ENCODE measurements at places on chromosomes 3 and 15.

- DNase-seq, result no peak
Observed at GRCh38 chr3:81303321-81303720, 458.1 kb downstream of the GBE1 start.

DNA sequence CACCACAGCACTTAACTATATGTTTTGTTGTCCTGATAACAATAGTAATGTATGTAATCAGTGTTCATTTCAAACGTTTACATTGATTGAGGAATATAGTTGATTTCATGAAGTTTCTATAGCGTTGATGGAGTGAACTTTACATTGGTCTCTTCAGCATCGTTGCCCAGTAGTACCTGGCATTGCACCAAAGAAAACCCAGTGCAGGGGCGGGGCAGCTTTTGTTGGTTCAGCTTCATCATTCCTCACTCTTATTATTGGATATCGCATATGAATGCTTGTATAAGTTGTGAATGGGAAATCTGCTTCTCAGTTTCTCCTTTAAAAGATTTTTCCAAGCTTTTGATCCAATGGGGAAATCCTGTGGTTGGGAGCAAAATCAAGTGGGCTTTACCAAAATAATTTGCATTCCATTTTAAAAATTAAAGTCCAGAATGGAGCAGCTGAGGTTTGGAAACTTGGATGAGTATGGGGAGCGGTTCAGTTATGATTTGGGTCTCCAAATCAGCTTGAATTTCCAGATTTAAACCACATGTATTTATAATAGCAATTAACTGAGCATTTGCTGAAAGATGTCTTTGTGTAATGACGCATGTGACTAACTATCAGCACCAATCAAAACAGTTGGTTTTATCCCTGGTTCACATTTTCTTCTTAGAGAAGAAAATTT lies 213.7 kb downstream of the ALCAM start:
- DNase-seq, result no peak

GRCh38 chr3:174786825-174787224 lies 72.3 kb upstream of the NAALADL2 start:
- no peak for DNase-seq

DNA sequence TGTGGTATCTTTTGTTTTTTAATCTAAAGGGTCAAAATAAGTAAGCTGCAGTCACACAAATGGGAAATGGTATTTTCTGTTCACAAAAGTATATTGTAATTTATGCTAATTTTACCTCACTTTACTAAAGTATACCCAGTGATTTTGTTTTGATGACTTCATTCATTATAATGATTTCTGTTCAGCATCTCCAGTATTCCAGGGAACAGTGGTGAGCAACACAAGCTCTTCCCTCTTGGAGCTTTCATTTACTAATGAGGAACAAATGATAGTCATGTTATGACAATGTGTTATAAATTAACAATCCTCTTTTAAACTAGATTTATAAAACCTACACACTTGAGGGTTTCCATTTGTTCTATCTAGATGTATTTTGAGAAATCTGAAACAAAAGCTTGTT lies 20.5 kb upstream of the EIF3J start:
- no peak for DNase-seq

- DNase-seq, result no peak
Observed at GRCh38 chr3:52130966-52131622, 23.1 kb downstream of the POC1A start.

DNA sequence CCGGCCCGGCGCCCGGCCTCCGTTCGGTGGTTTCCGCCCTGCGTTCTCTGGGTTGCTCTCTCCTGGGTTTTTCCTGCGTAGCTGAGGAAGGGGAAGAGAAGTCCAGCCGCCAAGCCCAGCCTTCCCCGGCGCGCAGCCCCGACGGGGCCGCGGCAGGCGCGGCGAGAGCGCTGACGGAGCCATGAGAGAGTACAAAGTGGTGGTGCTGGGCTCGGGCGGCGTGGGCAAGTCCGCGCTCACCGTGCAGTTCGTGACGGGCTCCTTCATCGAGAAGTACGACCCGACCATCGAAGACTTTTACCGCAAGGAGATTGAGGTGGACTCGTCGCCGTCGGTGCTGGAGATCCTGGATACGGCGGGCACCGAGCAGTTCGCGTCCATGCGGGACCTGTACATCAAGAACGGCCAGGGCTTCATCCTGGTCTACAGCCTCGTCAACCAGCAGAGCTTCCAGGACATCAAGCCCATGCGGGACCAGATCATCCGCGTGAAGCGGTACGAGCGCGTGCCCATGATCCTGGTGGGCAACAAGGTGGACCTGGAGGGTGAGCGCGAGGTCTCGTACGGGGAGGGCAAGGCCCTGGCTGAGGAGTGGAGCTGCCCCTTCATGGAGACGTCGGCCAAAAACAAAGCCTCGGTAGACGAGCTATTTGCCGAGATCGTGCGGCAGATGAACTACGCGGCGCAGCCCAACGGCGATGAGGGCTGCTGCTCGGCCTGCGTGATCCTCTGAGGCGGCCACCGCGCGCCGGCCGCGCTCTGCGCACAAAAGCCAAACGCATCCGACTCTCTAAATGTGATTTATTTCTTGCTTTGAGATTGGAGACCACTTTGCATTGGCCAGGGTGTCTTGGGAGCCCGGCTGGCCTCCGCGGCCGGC lies 727 bp downstream of the RAP2B start:
- DNase-seq, result peak; percentile 48

GRCh38 chr3:140943781-140944552 lies 2.3 kb downstream of the SLC25A36 start:
- DNase-seq, result no peak

DNA sequence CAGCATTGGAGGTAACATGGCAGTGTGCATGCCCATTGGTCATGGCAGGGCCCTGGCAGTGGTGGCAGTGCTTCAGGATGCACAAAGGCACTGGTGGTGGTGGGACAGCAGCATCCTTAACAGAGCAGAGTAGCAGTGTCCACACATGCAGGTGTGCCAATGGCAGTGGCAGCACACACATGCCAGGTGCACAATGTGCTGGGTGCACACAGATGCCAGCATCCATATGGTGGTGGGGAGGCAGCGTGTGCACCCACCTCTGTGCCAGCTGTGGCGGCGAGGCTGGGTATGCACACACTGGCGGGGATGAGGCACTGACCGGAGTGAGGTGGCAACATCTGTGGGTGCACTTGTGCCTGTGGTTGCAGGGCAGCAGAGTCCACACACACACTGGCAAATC lies 150.6 kb downstream of the SI start:
- no peak for DNase-seq

DNA sequence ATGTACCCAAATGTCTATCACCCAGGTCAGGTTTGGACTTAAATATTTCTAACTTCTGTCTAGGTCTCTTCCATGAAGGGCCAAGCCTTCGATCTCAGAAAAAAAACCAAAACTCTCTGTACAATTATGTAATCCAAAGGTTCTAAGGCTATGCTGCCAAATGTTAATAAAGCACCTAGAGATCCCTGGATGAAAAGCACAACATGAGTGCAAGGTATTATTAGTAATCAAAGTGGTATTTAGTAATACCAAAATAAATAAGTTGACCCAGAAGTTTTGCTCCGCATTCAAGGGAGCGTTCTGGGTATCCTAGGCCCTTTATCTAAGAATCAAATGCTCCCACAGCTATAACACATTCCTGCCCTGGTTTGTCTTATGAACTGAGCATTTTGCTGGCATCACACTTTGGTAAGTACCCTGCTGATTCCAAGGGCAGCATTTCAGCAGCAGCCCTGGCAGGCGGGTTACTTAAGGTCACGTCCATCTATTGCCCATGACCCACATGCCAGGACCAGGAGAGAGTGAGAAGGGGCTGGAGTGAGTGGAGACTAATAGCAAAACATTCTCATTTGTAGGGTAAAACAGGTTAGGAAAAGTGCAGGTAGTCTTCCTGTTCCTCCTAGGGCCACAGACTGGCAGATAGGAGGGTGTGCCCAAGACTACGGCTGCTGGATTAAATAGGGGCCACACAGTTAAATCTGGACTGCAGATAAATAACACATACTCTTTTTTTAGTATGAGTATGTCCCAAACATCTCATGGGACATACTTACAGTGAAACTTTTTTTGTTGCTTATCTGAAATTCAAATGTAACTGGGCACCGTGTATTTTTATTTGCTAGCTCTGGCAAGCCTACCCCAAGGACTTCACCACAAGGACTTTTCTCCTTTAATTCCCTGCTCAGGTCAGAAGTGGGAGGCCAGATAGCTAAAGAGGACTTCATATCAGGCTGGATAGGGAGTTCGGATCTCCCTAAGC lies 76.0 kb upstream of the SNRK start:
- DNase-seq, result no peak

GRCh38 chr15:36221992-36222391 lies 357.4 kb upstream of the CDIN1 start:
- DNase-seq, result no peak

DNA sequence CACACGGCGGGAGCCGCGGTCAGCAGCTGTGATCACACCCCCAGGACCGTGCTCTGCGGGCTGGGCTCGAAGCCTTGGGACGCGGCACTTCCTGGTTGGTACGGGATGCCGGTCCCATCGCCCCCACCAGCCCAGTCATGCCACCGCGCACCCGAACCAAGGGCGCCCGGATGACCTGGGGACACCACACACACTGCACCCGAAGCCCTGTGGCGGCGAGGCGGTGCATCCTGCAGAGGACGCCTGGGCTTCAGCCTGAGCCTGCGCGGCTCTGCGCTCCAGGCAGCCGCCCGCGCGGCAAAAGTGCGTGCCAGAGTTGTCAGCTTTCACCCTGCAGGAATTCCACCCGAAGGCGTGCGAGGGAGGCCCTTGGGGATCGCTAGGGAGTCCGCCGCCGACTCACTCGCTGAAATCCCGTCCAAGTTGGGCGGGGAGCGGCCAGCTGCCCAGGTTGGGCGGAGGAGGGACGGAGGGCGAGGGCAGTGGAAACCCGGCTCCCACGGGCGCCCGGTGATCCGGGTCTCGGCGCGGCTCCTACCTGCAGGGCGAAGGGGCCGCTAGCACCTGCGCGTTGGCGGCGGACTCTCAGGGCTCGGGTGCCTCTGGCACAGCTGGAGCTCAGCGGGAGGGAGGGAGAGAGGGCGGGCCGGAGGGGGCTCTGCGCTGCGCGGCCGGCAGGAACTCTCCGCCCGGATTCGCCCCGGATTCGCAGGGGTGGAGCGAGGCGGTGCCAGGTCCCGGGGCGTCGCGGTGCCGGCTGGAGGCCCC lies at the start of gene PLD1:
PLD1 (minus strand) TSS at position 623 of the 768 bp plus-strand sequence. CDS start 72,432 bp downstream, outside the sequence.
- DNase-seq, result peak; percentile 83

DNA sequence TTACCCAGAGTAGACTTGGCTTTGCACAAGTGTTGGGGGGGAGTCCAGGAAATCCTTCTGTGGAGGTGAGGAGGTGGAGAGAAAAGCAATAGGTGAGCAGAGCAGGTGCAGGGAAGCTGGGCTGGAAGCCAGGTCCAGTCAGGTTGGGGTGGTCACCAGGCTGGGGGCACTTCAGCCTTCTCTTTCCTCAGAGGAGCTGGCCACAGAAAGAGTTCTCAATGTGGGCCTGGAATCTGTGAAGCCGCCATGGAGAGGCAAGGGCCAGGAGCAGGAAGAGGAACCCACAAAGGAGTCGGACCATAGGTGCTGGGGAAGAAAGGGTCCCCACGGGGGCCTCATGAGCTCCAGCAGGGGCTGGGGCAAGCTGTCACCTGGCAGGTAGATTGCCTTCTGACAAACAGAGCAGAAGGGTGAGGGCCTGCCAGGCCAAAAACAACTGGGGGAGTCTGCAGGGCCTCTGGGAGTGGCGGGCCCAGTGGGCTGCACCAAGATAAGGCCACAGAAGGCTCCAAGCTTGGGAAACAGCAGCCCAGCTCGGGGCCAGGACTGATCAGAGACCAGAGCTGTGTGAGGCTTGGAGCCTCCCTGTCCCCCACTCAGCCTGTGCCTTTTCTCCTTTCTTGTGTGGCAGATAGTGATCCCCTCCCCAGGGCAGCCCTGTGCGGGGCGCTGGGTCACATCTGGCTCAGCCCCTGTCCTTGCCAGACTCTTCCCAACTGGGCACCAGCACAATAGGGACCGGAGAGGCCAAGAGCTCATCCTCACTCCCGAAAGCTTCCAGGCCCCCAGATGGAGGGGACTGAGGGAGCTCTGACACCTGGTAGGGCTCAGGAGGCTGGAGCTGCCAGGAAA lies 53.0 kb upstream of the FGD5 start:
- DNase-seq, result no peak

GRCh38 chr15:53128652-53129051 lies 338.5 kb upstream of the ONECUT1 start:
- DNase-seq, result no peak

GRCh38 chr15:79682285-79682684 lies 214.5 kb downstream of the MTHFS start:
- peak; percentile 36 for DNase-seq

- no peak for DNase-seq
Observed at GRCh38 chr15:39936187-39936586, 2.3 kb downstream of the EIF2AK4 start.

DNA sequence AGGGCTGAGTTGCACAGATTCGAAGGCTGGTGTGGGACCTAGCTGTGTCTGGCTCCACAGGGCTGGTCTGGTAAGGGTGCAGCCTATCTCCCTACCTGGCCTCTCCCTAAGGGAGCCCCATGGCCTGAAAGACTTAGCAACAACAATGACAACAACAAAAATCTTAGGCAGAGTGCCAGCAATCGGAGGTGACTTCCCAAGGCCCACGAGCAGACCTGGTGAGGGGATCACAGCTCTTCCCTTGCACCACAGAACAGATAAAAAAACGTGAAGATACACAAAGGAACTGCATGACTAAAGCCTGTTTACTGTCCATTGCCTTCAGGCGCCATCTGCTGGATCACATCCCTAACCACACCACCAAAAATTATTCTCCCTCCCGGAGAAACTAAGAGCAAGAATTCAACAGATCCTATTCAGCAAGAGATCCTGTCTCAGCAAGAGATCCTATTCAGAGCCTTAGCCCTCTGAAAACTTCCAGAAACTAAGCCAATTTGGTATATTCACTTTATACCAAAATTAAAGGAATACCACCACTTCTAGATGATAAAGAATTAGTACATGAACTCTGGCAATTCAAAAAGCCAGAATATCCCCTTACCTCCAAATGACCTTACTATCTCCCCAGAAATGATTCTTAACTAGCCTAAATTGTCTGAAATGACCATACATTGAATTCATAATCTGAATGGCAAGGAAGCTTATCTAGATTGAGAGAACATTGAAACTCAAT lies 24.1 kb upstream of the OR5K4 start:
- DNase-seq, result peak; percentile 55

- no peak for DNase-seq
Observed at GRCh38 chr3:42654331-42655201, 1.1 kb downstream of the ZBTB47 start.

DNA sequence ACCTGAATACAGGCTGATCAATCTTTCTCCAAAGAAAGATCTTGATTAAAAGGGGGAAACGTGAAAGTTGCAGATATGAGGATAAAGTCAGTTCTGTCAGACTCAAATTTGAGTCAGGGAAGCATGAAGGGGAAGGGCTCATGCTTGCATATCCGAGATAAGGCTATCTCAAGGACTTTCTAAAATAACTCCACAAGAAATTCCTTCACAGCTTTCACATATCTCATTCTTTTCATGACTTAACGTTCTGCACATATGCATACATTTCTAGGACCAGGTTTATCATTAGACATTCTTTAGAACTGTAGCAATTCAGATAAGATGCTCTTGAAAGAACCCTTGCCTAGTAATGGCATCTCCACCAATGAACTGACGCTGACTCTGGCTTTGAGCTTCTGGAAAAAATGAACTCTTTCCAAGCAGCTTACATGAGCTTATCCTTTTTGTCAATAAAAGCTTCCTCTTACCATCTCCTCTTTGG lies 15.9 kb downstream of the SH3GL3 start:
- DNase-seq, result no peak

Measured in A549 (cell line).